Chondrocyte (in vitro differentiated cells): ENCODE measurements at places on chromosomes 11 and 22.

DNA sequence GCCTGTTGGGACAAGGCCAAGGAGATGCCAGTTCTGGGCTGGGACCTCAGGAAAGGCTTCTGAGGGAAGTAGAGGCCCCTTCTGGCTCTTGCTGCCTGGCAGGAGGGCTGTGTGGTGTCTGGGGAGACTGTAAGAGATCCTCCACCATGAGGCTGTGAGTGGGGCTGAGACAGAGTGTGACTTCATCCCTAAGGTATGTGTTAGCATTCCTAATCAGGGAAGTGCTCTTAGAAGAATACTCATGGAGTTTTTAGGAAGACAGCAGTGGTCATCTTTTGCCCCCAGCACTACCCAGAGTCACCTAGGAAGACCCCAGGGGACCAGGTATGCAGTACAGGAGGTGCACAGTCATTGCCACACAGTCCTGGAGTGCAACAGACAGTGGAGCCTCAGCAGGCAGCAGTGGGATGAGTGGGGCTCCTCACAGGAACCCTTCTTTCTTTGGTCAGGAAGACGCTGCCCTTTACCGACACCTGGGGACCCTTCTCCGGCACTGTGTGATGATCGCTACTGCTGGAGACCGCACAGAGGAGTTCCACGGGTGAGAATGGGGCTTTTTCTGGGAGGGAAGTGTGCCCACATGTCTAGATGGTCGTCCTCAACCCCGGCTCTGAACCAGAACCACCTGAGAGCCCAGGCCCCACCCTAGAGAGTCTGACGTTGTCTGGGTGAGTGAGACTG is 2.8 kb downstream of the RIC8A start:
- peak; percentile 52 for DNase-seq

- peak; percentile 79 for DNase-seq
These were observed 455.0 kb downstream of the BRD1 start for GRCh38 chr22:49372530-49373288.

GRCh38 chr22:46996595-46997310 is 234.3 kb downstream of the TBC1D22A start:
- no peak for DNase-seq

DNA sequence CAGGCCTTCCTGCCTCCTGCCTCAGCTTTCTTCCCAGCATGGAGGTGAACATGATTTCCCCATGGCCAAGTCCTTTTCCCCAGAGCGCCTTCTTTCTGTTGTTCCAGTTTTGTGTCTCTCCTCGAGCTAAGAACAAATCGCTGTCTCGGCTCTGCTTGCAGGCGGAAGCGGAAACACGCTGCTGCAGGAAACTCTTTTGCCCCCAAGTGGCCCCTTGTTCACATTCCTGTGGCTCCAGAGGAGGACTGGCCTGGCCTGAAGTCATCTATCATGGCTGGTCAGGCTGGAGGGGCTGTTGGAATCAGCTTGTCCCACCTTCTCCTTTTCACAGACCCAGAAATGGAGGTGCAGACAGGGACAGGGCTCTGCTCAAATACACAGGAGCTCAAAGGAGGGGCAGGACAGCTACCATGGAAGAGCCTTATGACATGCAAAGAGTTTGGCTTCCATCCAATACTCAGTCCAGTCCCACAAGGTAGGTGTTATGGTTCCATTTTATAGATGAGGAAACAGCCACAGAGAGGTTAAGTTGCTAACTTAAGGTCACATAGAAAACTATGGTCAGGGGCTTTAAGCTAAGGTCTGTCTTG is 182.2 kb upstream of the SYT13 start:
- no peak for DNase-seq
